Fibroblast of skin of right biceps (primary cell): ENCODE measurements at places on chromosomes 4 and X.

GRCh38 chrX:10725071-10725470 lies 104.7 kb upstream of the MID1 start:
- no peak for DNase-seq

DNA sequence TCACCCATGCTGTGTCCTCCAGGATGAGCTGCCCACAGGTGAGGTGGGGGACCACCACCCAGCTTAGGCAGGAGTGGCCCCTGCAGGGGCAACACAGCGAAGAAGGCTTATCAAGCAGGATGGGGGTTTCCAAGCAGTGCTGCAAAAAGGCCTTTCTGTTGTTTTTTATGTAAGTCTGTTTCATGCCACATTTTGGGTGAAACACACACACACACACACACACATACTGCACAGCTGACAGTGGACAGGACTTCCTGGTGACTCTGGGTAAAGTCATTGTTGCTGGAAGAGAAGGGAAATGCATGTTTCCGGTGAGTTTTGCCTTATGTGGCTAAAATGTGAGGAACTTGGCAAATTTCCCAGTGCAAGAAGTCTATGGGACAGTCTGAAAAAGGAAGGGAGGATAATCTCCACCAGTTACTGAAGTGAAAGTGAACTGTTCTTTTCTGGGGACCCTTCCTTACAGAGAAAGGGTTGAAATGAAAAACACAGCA lies 119.2 kb downstream of the IRF2 start:
- DNase-seq, result peak; percentile 92

GRCh38 chr4:71553605-71554004 lies 214.8 kb downstream of the SLC4A4 start:
- peak; percentile 45 for DNase-seq

- DNase-seq, result peak; percentile 14
Observed at GRCh38 chr4:11769434-11769833, 340.7 kb upstream of the HS3ST1 start.

DNA sequence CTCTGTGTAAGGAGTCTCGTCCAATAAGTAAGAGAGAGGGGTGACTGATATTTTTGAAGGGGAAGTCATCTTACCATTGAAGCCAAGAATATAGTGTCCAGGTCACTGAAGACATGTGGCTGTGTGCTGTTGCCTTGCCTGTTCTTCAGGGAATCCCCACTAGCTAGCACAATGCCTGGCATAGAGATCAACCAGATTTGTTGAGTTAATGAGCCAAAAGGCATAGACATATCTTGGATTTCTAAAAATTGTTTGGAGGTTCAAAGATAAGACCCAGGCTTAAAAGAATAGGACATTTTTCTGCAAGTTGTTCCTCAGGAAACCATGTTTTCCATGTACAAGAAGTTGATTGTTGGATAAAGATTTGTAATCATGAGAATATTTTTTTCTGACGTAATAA lies 119.3 kb upstream of the DKK2 start:
- no peak for DNase-seq

GRCh38 chrX:58025979-58026378 lies 115.7 kb upstream of the ZXDA start:
- DNase-seq, result no peak

GRCh38 chr4:83850435-83850834 lies 314.5 kb downstream of the GPAT3 start:
- peak; percentile 58 for DNase-seq

DNA sequence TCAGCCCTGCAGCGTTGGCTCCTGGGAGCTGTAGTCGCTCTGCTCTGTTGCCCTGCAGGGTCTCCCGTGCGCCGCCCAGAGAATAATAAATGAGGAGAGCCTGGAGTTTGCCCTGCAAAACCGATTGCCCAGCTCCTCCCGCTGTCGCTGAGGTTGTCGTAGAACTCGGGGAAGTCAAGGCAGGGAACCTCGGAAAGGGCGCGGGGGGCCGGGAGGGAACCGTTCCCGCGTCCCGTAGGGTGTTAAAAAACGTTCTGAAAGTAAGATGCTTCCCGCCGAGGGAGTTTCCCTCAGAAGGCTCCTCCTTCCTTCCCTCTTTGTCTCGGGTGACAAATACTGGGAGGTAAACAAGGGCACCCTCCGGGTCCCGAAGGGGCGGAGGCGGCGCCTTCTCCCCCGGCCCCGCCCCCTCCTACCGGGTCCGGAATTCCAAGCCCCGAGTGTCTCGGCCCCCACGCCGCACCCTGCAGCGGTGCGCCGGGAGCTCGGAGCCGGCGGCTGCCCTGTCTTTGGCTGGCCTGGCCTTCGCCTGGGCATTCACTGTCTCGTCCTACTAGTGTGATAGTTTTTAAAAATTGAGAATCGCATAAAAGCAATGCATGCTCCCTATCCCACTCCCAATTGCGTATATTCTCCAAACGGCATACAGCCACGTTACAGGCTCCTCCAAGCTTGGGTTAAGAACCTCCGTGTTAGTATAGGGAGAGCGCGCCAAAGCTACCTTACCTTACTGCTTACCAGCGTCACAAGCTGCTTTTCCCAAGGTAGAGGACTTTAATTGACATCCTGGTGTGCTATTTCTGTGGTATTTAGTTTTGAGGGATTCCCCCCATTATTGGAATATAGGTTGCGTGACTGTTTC lies 964 bp upstream of the HMGB2 start:
- peak; percentile 93 for DNase-seq

- no peak for DNase-seq
Observed at GRCh38 chrX:10167573-10167972, 10.8 kb downstream of the CLCN4 start.

DNA sequence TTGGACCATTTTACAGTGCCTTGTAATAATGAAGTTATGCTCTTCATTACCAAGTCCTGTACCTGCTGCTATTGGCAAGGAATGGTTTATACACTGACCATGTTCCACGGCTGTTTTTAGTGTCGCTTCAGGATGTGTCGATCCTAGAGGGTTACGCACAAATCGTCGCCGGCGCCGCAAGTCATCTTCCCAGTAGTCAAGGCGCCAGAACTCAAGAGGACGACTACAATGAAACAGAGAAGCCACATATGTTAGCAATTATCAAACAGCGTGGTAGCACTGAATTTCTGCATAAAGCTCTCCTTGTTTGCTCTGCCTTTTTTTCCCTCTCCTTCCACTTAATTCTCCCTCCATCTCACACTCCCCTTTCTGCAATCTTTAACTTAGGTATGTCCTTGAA lies 17.0 kb downstream of the MAB21L2 start:
- peak; percentile 61 for DNase-seq

- DNase-seq, result peak; percentile 25
Observed at GRCh38 chrX:49972328-49972860, 50.0 kb downstream of the CLCN5 start.

DNA sequence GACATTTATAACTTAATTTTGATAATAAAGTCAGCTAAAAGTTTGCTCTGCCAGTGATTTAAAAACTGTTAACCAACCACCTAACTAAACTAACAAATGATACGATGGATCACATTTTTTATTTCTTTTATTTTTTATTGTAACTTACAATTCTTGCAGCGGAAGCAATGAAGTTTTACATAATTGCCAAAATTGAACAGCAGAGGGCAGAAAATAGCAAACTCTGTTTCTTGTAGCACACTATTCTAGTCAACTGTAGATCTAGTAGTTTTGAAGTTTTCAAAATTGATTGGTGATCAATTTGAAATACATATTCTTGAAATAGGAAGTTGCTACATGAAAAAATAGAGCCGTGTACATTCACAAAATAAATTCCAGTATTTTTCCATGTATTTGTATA lies 2.8 kb upstream of the GRIA2 start:
- no peak for DNase-seq

- DNase-seq, result no peak
Observed at GRCh38 chrX:42565739-42566138, 212.2 kb downstream of the PPP1R2C start.

- DNase-seq, result no peak
Observed at GRCh38 chr4:2249526-2250356, 7.8 kb upstream of the HAUS3 start.

DNA sequence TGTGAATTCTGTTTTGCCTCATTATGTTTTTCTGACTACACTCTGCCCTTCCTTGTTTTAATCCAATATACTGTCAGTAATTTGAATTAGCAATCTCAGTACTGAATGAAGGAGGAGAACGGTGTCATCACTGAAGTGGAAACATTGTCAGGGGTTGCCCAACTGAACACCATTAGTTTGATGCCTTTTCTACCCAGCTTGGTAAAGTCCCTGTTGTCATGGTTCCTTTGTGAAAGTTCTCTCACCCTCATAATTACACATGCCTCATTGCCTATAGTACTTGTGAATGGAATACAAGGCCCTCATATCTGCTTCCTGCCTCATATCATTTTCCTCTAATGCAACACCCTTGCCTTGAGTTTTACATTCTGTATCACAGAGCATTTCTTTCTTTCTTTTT lies 76.9 kb downstream of the RRAGB start:
- DNase-seq, result no peak
